ENCODE measurements at places on chromosomes 3 and 15. TPM values are rescaled to one million over a fixed set of nuclear protein-coding genes. Genes with fewer than 3 reads are reported as not detected.

The AMIGO3 gene
- 0.07 TPM for total RNA-seq

The CCR2 gene
- 0.09 TPM for total RNA-seq

The ROPN1B gene
- total RNA-seq: not detected

The GPR15 gene
- 1.3 TPM for total RNA-seq

The PIERCE2 gene
- total RNA-seq: 0.34 TPM

The NPAP1 gene
- total RNA-seq: not detected

The CYFIP1 gene
- 31.1 TPM for total RNA-seq

The ALDH1A2 gene
- not detected for total RNA-seq

The GLT8D1 gene
- 38.0 TPM for total RNA-seq

The PLA2G4D gene
- not detected for total RNA-seq

The RBP2 gene
- total RNA-seq: not detected

The CHMP2B gene
- 29.4 TPM for total RNA-seq

The ACTRT3 gene
- total RNA-seq: 0.40 TPM

DNA sequence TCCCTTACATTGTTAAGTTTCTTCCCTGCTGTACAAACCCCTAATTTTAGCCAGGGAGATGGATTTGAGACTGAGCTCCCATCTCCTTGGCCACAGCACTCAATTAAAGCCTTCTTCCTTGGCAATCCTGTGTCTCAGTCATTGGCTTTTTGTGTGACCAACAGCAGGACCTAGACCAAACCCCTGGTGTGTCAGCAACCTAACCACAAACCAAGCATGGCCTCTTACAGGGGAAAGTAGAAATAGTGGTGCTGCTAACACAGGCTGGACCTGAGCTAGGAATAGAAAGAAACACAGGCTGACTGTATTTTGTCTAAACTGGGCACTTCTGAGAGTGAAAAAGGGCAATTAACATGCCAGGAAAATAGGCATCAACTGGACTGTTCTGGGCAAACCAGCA is 37.9 kb downstream of the PPCDC start:
- no peak for DNase-seq

DNA sequence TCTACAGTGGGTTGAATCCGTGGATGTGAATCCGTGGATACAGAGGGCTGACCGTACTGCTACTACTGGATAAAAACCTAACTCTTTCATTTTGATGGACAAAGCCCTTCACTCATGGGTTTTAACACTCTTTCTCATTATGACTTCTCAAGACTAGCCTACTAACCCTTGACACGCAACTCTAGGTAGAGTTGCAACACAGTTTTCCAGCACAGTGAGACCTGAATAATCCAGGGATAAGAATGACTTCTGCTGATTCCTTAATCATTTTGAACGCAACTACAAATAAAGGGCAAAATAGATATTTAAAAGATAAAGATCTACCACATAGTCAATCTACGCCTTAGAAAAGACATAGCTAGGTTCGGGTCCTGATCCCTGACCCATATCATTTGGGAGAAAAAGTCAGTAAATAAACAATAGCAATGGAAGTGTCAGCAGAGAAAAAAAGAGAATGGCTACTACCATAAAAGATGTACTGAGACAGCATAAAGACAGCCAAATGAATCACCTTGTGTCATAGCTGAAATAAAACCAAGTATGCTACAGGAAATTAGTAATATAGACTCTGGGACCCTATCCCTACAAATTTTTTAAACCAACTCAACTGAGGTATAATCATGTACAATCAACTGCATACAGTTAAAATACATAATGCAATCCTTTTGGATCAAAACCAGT is 87.6 kb downstream of the DPH6 start:
- no peak for DNase-seq

DNA sequence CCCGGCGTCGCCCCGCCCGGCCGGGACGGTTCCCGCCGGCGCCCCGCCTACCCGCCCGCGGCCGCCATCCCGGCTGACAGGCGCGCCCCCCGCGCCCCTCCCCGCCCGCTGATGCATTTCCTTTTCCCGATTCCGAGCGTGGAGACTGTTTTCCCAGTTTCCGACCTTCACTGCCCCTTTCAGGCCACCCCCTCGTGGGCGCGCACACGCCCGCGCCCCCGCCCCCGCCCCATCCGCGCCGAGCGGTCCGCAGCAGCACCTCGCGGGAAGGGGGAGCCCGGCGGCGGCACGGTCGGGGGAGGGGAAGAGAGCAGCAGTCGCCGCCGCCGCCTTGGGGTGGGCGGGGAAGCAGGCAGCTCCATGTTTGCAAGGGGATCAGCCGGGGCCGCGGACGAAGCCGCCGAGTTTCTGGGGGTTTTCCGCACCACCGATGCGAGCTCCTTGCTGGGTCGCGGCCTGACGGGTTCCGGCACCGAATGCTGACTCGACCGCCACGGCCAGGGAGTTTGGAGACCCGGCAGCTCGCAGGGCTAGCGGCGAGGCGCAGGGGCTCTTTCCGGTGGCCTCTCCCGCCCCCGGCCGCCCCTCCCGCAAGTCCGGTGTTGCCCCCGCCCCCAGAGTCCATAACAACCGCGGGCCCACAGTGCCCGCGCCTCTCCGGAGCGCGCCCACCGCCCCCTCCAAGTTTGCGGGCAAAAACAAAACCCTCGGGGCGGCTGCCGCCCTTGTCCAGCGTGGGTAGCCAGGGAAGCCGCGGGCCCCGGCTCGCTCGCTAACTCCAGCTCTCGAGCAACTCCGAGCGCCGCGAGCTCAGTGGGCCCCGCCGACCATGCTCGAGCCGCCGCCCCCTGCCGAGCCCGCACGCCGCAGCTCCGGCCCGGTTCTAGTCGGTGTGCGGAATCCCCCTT is 3.2 kb upstream of the SIN3A start:
- peak; percentile 91 for DNase-seq

GRCh38 chr3:8254489-8254888 is 247.1 kb upstream of the LMCD1 start:
- DNase-seq: no peak

GRCh38 chr3:11764931-11765363 is 81.7 kb downstream of the TAMM41 start:
- peak; percentile 74 for DNase-seq

- peak; percentile 20 for DNase-seq
Observed at GRCh38 chr3:127002195-127003174, 19.6 kb downstream of the PLXNA1 start.

GRCh38 chr3:122677216-122677615 is 3.4 kb upstream of the PARP14 start:
- DNase-seq: no peak

GRCh38 chr3:46335541-46335940 is 18.4 kb upstream of the CCR2 start:
- no peak for DNase-seq

DNA sequence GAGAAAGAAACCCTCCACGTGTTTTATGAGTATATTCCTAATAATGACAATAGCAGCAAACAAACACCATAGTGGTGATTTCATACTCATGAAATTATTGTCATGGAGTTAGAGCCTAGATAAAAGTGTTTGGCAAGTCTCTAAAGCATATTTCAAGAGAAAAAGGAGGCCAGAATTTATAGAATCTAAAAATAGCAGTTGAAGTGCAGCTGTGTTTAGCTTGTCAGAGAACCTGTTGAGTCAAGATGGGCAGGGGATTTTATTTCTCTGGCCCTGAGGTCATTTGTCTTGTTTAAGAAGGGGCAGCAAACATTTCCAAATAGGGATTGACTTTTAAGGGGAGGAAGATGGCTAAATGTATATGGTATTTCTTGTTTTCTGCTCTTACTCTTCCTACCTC is 279.6 kb upstream of the CTDSPL start:
- DNase-seq: no peak

GRCh38 chr3:116007000-116007399 is 383.7 kb downstream of the GAP43 start:
- DNase-seq: no peak

- peak; percentile 57 for DNase-seq
Observed at GRCh38 chr15:48888191-48888590, 10.3 kb downstream of the EID1 start.

GRCh38 chr3:122410111-122410510 is 5.8 kb downstream of the WDR5B start:
- no peak for DNase-seq

DNA sequence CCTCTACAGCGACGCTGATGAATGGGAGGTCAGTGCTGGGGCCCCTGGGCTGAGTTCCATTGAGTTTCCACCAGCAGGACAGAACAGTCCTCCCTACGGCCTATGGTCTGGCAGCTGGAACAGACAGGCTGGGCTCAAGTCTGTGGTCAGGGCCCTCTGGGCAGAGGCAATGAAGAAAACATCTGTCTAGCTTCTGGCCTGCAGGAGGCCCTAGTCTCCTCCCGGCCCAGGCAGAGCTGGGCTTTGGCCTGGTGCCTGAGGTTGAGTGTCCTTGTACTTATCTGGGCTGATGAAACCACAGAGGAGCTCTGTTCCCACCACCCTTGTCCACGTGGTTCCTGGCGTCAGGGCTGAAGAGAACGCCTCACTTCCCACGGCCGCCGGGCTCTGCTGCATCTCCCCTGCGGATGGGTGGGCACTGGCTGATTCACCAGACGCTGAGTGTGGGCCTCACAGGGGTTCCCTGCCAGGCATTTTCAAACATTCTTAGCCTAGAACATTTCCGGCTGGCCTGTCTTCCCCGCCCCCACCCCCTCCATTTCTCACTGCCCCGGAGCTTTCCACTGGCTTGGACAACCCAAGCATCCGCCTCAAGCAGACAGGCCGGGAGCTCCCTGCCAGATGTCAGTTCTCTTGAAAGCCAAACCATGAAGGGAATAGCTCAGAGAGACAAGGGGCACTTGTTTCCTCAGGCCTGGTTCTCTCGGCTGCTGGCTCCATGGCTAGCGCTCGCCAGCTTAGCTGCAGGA is 20.3 kb downstream of the PPCDC start:
- no peak for DNase-seq

- peak; percentile 96 for DNase-seq
Observed at GRCh38 chr3:129120254-129121004, 1.2 kb downstream of the RAB43 start.

DNA sequence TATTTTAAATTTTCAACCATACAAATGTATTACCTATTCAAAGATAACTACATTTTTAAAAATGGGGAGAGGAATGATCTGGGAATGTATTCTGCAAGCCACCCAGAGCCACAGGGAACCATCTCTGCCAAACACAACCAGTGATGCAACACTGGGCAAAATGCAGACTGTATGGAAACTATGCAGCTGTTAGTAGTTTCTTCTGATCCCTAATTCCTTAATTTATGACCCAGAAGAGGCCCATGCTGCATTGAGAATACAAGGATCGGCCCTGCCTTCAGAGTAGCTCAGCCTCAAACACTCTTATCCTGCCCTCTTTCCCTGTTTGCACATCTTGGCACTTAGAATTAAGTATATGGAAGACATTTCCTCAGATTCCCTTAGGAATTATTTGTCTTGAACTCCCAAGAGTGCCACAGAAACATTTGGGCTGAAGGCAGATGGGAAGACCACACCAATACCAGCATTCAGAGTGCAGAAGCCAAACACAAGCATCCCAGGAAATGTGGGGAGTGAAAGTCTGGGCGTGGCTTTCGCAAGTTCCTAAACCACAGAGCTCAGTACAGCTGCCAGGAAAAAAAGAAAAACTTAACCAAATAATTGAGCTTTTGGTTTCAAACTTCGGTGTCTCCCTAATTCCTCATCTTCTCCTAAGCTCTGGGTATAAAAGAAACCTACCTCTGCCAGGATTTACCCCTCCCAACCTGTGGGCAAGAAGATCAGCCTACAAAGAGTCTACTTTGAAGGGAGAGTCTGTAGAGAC is 5.3 kb downstream of the SNUPN start:
- no peak for DNase-seq

DNA sequence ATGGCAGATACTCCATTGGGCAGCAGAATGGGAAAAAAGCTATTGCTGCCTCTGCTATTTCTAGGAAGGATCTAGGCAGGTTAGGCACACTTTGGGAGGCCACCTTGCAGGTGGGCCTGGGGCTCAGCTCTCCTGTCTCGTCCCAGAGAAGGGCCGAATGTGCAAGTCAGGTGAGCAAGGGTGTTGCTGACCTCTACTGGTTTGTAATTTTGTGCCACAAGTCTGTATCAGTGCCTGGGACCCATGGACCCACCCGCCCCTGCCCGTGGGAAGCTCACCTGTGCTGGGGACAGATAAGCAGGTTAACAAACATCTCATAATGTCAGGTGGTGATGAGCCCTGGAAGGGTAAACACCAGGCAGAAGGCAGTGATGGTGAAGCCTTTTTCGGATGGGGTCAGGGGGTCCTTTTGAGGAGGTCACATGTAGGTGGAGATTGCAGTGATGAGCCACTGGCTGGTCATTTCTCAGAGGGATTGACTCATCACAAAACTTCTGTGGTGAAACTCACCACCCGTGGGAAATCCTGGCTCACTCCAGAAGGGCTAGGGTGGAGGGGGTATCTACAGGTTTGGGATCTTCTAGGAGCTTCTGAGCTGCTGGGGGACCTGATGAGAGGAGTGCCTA is 161.3 kb downstream of the KLF13 start:
- DNase-seq: peak; percentile 65

- no peak for DNase-seq
Observed at GRCh38 chr3:8857720-8858367, 88.4 kb upstream of the OXTR start.

DNA sequence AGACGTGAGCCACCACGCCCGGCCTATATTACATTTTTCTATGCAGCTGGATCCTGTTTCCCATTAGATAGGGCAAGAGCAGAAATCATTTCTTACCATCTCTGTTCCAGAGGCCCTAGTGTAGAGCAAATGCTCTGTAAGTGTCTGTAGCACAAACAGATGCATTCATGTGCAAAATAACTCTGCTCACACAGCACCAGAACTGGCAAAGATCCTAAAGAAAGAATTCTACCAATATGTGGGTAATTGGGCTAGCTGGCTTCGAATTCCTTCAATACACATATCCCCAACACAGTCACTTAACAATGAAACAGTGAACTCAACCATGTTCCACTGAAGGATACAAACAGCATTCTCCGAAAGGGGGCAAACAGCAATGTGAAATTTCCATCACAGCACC is 32.7 kb upstream of the DCUN1D1 start:
- DNase-seq: no peak

DNA sequence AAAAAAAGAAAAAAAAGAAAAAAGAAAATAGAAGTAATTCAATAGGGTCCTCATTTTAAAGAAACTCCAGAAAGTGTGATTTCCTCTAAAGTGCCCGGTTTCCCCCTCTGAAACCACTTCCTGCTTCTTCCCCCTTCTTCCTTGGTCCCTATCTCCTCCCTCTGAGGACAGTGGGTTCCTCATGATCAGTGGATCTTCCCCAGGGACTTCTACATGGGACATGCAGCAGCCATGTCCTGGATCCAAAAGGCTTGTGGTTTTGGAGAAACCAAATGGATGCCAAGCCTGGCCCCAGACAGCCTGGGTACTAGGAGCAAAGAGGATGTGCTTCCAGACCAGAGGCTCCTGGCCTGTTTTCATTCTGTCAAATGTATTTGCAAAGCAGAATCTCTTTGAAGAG is 26.6 kb upstream of the SMAD6 start:
- DNase-seq: no peak

- DNase-seq: no peak
Observed at GRCh38 chr3:29317659-29318173, 36.8 kb downstream of the RBMS3 start.

- peak; percentile 35 for DNase-seq
Observed at GRCh38 chr3:94162700-94163099, 99.8 kb downstream of the NSUN3 start.
